Stromal cell of bone marrow (primary cell): ENCODE measurements at places on chromosomes 6 and 20.

DNA sequence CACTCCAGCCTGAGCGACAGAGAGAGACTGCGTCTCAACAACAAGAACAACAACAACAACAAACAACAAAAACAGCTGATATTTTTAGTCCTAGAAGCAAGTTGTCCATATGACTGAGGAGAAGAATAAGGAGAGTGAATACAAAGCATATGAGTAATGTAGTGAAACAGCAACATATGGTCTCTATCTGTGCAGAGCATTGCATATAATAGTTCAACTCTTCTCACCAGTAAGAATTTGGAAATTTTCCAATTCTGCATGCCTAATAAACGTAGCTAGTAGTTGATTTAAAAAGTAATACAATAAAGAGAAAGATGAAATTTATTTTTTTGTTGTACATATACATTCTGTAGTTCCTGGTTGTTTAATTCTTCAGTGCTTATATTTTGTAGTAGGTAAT, 129.7 kb upstream of the FAM83B start:
- no peak for DNase-seq

- DNase-seq, result peak; percentile 18
These were observed 169.4 kb downstream of the TAF4 start for GRCh38 chr20:61896058-61896961.

- no peak for DNase-seq
These were observed 40.0 kb downstream of the NOL4L start for GRCh38 chr20:32544893-32545840.

DNA sequence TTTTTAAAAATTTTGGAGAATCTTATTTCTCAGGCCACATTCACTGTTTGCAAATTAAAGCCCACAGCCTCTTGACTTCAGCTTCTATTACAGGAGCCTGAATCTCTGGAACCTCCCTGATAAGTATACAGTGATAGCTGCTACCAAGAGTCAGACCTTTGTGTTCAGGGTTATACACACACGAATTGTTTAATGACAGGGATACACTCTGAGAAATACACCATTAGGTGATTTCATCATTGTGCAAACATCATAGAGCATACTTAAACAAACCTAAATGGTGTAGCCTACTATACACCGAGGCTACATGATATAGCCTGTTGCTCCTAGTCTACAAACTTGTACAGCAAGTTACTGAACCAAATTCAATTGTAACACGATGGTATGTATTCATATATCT, 473.9 kb downstream of the PKHD1 start:
- DNase-seq, result no peak

- DNase-seq, result no peak
These were observed 438.5 kb upstream of the CITED2 start for GRCh38 chr6:139812939-139813338.

DNA sequence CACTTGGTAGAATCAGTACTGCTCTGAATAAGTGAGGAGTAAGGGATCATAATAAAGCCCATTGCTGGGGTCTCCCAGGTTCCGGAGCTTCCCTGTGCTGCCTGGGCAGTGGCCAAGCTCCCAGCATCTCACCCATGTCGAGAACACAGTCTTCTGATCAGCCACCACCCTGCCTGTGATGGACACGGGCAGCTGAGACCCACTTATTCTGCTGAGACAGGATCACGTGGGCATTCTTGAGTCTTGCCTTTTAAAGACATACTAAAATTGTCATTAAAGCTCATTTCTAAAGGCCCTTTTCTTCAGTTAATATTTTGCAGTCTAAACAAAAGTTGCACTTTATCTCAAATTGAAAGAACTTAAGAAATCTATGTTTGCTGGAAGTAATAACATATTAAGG, 42.7 kb upstream of the SLC22A2 start:
- DNase-seq, result no peak

DNA sequence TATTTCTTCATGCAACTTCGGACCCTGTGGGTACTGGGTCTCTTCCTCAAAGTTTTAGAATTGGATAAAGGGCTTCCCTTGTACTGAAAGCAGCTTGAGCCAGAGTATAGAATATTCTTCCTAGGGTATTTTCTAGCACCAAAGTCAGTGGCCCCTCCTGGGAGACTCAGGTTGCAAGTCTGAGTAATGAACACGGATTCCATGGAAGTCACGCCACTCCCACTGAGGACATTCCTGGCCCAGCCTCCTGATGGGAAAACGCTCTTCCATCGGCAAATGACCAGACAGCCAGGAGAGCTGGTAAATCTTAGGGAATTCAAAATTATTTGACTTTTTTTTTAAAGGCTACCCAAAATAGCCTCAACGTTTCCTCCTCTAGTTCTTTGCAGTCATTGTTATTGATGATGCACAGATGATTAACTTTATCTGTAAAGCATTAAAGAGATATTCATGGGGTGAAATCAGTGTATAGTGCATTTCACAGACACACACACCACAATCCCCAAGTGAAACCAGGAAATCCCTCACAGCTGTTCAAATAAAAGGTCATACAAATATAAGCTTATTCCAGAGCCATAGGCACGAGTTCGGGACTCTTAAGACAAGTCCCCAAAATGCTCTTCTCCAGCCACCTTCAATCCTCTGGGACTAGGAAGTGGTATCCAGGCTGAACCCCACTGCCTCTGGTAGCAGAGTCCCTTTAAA, 248.8 kb downstream of the SOD2 start:
- no peak for DNase-seq

GRCh38 chr6:110882824-110883554, 8.4 kb downstream of the AMD1 start:
- DNase-seq, result no peak

DNA sequence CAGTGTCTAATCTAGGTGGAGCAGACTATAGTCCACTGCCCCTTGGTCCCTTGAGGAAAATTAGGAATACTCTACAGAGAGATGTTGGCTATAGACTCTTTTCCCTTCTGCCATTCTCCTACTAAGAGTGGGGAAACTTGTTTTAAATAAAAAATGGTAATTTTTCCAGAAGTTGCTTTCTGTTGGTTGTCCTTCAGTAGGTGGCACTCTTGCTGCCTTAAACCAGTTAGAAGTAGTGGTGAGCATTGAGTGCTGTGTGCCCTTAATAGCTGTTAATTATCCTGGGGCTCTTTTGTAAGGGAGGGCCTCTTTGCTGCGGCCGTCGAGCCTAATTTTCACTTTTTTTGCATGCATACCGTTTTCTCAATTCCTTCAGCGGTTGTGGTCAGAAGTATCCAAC, 2.8 kb downstream of the CMTR1 start:
- DNase-seq, result no peak

- DNase-seq, result no peak
These were observed 129.0 kb downstream of the JPH2 start for GRCh38 chr20:44057698-44058675.

DNA sequence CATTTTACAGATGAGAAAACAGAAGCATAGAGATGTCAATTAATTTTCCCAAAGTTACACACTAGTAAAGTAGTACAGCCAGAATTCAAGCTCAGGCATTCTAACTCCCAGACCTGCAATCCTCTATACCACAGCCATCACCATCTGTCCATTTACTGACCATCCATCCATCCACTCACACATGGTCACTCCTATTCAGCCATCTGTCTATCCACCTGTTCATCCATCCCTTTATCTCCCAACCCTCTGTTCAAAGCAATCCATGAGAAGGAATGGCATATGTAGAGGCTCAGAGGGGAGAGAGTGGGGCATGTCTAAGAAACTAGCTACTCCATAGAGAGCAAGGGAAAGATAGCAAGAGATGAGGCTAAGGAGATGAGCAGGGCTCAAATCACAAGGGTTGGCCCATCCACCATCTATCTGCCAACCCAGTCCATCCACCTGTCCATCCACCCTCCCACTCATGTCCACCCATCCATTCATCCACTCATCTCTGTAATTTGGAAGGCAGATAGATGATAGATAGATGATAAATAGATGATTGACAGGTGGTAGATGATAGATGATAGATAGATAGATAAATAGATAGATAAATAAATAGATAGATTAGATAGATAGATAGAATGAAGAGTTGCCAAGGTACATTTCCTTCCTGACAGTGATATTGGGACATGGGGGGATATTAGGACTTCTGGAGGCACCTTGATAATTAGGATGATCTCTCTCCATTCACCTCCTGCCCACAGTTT, 12.2 kb upstream of the C6orf132 start:
- DNase-seq, result no peak

DNA sequence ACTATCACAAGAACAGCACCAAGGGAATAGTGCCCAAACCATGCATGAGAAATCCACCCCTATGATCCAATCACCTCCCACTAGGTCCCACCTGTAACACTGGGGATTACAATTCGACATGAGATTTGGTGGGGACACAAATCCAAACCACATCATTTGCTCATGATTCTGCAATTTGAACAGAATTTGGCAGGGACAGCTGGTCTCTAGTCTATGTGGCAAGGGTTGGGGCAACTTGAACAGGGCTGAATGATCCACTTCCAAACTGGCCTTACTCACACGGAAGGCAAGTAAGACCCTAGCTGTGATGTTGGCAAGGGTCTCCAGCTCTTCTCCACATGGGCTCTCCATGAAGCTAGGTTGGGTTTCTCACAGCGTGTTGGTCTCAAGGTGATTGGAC, 10.1 kb upstream of the FKBP5 start:
- DNase-seq, result no peak

- DNase-seq, result no peak
These were observed 126.9 kb downstream of the SOBP start for GRCh38 chr6:107616775-107617174.

DNA sequence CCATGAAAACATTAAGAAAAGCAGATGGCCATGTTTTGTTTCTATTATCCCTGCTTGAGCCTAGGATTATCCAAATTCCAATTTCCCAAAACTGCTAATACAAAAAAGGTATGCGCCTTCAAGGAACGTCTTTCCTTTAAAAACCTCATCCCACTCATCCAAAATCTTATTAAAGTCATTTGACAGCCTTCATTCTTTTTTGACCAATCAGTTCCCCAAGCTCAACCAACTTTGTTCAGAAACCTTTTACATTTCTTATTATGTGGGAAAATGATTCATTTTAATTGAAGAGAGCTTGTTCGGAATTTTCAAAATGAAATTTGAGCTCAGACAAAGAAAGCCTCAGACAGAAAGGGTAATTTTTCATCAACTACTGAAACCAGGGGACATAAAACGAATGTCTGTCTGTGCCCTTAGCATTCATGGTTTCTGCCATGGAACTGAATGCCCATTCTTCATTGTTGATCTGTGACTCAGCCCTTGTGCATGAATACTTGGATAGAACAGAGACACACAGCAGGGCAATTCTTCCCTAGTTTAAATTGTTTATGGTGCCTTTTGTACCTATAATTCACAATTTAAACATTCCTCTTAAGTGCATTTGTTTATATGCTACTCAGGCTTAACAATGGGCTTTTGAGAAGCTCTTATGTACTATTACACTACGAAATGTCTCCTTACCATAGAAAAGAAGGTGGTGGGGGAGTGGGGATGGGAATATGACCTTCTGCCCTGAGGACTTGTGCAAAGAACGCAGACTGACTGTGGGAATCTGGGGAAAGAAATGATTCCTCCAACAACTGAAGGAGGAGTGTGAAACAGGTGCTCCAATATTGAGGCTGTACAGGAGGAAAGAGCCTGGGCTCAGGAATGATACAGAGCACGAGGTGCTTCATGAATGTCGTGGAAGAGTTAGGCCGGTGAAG, 49.8 kb upstream of the ERVFRD-1 start:
- no peak for DNase-seq

GRCh38 chr20:46985250-46985649, 90.6 kb downstream of the EYA2 start:
- no peak for DNase-seq

- no peak for DNase-seq
These were observed 16.8 kb downstream of the CEP250 start for GRCh38 chr20:35472209-35472608.

GRCh38 chr20:57991211-57991881, 237.1 kb downstream of the ANKRD60 start:
- DNase-seq, result peak; percentile 58

DNA sequence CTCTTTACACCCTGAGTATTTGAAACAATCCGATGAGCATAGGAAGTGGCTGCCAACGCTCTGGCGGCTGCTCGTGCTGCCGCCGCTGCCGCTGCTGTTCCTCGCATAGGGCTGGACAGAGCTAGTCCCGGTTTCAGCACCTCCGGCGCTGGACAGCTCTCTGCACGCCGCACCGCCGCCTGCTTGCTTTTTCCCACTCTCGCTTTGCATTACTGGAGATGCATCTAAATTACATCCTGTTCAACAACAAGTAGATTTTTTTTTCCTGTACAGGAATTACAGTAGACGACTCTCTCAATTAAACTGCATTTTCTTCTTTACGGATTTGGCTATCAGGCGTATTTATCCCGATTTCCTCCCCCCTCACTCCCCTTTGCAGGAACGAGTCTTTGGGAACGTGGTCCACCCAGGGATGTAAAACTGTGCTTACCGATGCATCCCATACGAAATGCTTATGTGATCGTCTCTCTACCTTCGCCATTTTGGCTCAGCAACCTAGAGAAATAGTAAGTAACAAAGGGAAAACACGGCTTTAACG, 563.8 kb downstream of the LMBRD1 start:
- DNase-seq, result peak; percentile 40

GRCh38 chr6:27684264-27685211, 211.6 kb upstream of the ZNF184 start:
- no peak for DNase-seq

DNA sequence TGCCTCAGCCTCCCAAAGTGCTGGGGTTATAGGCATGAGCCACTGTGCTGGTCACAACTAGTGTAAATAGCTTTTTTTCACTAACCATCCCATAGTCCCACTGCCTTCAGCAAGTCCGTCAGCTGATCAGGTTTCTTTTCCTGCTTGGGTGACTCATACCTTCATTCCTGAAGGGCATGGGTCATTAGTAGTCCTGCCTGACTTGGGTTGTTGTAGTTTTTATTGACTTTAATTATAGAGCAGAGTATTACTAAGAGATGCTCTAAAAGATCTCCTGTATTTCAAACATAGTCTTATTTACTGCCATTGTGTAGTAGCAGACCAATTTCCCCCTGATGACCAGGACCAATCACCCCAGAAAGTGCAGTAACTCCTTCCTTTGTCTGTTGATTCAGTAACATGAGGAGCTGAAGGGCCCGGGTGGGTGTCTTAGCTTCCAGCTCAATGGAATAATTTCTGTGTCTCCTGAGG, 25.8 kb downstream of the HLA-C start:
- DNase-seq, result peak; percentile 59

GRCh38 chr6:1595271-1596087, 14.2 kb upstream of the FOXC1 start:
- no peak for DNase-seq

GRCh38 chr6:82259389-82259788, 11.8 kb upstream of the IBTK start:
- DNase-seq, result no peak

GRCh38 chr20:32028647-32029372, 18.6 kb downstream of the CCM2L start:
- no peak for DNase-seq

DNA sequence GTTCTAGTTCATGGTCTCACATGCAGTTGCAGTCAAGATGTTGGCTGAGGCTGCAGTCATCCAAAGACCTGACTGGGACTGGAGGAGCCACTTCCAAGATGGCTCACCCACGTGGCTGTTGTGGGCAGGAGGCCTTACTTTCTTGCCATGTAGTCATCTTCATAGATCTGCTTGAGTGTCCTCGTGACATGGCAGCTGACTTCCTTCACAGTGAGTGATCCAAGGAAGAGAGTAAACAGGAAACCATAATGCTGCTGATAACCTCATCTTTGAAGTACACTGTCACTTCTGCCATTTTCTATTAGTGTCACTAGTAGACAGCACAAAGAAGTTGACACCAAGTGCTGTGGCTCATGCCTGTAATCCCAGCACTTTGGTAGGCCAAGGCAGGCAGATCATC, 40.1 kb upstream of the AKIRIN2 start:
- no peak for DNase-seq

GRCh38 chr6:117495869-117496268, 13.4 kb downstream of the DCBLD1 start:
- DNase-seq, result no peak
